ENCODE measurements at places on chromosomes 16 and 17.

GRCh38 chr17:56110463-56111135 is 42.7 kb upstream of the ANKFN1 start:
- no peak for DNase-seq

GRCh38 chr16:8758022-8758421 is 39.4 kb downstream of the TMEM186 start:
- no peak for DNase-seq

DNA sequence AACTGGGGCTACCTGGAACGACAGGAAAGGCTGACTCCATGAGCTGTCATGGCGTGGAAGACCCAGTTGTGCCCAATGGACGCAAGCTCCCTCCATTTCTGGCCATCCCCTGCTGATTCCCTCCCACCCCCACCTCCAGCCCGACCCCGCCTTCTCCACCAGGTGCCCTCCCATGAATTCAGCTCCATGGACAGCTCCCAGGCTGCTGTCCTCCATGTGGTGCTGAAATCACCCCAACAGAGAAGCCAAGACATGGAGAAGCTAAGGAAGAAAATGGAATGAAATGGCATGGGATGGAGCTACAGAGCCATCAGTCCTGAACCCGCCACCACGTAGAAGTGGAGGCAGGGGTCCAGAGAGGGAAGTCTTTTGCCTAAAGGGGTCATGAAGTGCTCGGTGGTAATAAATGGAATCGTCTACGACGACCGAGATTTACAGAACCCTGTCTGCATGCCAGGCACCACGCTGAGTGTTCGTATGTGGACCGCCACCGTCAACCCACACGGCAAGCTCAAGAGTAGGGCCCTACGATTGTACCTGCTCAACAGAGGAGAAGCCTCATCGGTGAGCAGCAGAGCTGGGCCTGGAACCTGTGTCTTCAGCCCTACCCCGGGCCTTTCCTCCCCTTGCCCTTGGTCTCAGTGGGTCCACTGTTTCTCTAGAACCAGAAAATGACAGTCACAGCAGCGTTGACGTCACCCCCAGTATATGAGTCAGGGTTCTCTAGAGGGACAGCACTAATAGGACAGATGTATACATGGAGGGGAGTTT is 9.3 kb upstream of the ZC3H18 start:
- no peak for DNase-seq

GRCh38 chr16:49660626-49661025 is 195.3 kb downstream of the ZNF423 start:
- DNase-seq = no peak

DNA sequence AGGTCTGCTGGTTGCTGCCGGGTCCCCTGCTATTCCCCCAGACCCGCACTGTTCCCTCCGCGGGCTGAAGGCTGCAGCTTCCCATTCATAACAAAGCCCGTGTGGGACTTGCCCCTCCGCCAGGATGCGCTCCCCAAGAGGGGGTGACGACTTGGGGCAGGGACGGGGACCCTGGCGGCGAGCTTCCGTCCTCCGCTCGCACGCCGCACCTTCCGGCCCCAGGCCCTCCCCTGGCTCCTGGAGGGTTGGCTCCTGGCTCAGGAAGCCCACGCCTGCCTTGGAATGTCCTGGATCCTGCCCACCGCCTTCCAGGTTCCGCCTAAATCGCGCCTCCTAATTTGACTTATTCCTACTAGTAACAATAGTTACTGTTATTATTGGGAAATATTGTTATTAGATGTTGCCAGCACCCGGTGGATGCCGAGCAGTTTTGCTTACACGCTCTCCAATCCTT is 1.1 kb upstream of the TFAP4 start:
- no peak for DNase-seq

DNA sequence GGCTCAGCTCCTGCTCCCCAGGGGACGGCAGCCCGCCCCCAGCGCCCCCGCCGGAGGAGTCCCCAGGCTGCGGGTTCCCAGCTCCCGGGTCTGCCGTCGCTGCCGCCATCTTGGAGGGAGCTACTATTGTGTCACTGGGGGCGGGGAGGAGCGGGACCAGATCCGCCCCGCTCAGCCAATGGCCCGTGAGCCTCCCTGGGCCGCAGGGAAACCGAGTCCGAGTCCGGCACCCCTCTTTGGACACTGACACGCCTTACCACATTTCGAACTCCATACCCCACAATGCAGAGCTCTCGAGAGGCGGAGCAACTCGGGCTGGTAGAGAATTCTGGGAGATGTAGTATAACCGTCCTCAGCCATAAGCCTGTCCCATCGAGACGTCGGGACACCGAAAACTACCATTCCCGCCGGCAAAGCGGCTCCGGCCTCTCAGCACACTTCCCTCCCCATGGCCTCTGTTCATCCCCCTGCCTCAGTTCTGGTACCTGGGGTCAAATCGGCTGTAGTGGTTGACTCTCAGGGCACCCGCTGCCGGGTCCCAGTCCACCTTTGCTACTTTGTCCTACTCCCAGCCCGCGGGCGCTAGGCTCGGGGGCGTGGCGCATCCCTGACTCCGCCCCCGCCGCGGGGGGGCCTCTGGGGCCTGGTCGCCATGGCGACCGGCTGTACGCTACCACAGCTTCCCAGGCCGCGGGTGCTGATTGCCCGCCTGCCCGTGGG is at the start of the genes RANBP10 and TSNAXIP1:
RANBP10 (minus strand) TSS at position 133 of the 720 bp plus-strand sequence; CDS start at position 109, 24 bp downstream.
TSNAXIP1 (plus strand) TSS at position 462 of the 720 bp plus-strand sequence. CDS start 261 bp downstream, outside the sequence.
- peak; percentile 96 for DNase-seq

DNA sequence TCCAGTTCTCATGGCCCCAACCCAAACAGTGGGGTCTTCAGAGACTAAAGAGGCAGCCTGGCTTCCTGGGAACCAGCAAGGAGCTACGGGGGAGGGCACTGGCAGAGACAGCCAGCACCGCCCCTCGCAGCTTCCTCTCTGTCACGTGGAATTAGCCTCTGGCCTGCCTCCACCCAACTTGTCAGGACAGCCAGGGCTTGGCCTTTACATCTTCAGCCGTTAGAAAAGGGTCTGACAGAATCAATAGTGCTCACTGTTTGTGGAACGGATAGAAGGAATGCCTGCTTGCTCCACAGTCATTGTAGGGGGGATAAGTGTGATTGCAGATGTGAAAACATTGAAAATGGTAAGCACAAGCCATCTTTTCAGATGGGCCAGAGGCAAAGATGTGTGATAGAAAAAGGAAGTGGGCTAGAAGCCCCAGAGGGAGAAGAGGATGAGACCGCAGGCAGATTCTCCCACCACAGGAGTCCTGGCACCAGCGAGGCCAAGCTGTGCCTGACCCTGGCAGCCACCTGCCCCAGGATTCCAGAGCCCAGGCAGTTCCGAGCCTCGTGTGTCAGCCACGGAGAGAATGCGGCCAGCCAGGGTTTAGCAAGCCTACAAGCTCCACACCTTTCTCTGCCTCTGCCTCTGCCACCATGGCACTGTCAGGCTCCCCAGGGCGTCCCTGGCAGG is 18.6 kb downstream of the GRIN2C start:
- no peak for DNase-seq

- DNase-seq = no peak
Measured at GRCh38 chr16:52408191-52408845, 138.6 kb downstream of the TOX3 start.

DNA sequence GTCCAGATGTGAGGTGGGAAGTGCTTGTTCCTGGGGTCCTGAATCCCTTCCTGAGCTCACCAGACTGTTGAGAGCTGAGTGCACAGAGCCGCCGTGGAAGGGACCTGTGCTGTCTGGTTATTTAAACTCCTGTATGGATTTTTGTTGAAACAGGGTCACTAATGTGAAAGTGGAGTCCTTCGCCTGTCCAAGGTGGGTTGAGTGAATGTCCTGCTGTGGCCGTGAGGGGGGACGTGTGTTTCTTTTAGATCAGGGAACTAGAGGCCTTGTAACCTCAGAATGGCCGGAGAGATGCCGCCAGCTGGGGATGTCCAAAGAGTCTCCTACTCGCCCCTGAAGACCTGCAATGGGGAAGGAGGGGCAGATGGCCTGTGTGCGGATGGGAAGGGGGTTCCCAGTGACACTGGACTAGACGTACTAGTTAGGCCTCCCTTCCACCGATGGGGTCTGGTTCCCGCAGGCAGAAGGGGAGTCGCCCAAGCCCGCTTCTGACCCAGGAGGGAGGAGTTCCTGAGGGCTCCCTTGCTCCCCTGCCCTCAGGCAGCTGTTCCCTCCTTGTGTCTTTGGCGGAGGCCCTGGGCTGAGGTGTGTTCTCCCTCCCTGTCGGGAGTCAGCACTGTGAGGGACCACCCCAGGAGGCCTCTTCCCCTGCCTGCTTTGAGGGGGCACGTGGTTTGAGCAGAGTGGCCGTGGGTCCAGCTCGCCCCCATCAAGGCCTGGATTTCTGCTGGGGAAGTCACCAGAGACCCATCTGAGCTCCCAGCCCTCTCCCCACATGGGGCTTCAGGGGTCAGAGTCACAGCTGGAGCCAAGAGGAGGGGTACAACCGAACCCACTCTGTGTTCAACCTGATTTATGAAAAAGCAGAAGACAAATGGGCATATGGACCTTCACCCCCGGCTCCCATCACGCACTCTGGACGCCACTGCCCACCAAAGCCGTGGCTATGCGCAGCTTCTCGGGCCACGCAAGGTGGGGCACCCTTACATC is 30.9 kb downstream of the OR1D5 start:
- no peak for DNase-seq

- DNase-seq = no peak
Measured at GRCh38 chr16:47528431-47528830, 67.3 kb downstream of the PHKB start.

DNA sequence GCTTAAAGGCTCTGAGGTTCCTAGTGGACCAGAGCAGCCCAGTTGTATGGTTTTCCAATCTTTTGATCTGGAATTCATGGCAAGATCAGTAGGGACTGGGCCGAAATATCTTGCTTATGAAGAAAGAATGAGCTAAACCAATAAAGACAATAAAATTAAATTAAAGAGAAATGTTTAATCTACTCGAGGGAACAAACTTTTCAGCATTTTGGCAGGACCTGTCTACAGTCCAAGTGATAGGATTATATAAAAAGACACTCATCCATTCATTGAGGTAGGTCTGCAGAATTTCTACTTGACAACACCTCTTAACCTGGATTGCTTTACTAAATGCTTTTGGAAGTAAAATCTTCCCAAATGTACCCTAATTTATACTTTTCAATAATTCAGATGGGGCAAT is 113.6 kb downstream of the AXIN2 start:
- no peak for DNase-seq

DNA sequence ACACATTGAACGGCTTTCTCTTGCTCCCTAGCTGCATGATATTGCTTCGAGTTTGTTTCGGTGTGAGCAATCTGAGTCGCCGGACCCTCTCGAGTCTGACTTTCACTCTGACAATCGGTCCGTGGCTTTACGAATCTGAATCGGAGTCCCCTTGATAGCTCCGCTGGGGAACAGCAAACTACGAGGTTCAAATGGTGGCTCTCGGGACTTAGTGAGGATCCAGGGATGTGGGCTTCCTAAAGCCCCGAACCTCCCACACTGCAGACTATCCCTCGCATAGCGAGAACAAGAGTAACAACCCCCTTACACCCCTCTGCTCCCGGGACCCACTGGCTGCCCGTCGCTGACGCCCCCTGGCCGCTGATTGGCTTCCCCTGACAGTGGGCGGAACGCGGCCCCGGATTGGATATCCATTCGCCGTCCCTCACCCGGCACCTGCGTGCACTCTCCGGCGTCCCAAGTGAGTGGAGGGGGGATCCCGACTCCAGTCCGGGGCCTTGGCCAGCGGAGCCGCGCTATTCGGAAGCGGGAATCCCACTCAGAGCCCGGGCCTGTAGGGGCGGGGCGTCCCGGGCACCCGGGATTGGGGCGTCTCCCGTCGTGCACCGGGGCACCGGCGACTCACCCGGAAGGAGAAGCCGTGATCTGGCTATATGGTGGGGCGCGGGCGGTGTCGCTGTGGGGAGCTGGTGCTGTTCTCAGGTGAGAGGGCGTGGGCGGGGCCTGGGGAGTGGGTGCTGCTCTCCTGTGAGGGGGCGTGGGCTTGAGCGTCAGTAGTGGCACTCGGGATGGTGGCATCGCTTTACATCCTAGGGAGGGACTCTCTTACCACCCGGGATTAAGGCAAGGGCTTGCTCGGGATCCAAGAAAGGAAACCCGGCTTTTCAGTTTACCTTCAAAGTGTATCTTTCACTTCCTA is at the start of gene SNX11:
SNX11 (plus strand) TSS at position 630 of the 919 bp plus-strand sequence. CDS start 4,278 bp downstream, outside the sequence.
- DNase-seq = peak; percentile 87

DNA sequence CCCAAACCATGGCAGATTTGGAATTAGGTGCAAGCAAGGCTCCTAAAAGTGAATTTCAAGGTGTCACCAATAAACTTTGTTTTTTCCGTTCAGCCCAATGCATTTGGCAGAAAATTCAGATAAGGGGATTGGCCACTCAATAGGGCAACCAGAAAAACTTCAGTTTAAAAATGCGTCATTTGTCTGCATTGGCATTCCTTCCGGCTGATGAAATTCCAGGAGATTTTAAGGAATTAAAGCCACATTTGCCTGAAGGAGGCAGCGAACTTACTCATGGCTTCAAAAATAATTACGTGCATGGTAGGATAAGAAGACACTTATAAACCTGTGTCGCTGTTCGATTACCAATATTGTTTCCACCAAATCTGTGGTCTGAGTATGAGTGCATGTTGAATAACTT is 151.9 kb downstream of the SALL1 start:
- DNase-seq = no peak

DNA sequence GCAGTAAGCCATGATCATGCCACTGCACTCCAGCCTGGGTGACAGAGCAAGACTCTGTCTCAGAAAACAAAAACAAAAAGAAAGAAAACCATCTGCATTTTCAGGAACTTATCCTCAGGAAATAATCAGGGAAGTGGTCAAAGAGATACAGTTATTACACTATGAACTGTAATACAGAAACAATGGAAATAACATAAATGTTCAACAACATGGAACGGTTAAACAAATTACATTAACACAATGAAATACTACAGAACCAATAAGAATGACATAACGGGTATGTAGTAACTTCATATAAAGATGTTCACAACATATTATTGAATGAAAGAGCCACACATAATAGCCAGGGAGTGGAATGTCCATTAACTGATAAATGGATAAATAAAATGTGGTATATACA is 6.7 kb downstream of the BBS2 start:
- DNase-seq = no peak

DNA sequence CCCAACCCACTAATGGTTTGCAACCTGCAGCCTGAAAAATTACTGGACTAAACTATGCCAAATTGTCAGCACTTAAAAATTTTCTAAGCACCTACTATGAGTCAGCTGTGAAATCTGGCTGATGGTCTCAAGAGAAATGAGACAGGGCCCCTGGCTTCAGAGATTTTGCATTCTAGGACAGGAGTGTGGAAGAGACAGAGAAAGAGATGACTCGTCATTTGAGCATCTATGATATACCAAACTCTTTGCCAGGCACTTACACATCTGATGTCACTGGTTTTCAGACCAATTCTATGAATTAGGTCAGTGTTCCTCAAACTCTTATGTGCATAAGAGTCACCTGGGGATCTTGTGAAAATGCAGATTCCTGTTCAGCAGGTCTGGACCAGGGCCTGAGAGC is 44.4 kb downstream of the CLEC19A start:
- DNase-seq = no peak

- DNase-seq = no peak
Measured at GRCh38 chr17:38563362-38564253, 42.1 kb downstream of the SRCIN1 start.

- no peak for DNase-seq
Measured at GRCh38 chr17:16994631-16995030, 22.7 kb upstream of the TNFRSF13B start.

DNA sequence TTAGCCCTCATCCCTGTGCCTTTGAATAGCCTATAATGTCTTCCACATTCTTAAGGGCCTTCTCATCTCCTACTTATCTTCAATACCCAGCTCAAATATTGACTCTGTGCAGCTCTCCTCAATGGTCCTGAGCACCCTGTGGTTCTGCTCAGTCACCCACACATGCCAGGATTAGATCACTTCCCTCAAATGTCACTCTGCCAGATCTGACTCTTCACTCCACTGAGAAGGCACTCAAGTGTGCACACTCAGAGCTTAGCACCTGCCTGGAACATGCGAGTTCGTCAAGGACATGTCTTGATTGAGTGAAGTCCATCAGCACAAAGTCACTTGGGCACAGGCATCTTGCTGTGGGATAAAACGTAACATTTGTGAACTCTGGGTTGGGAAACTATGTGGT is 404.8 kb downstream of the CDH13 start:
- DNase-seq = no peak
